ENCODE measurements at places on chromosomes 2 and 18.

- DNase-seq, result no peak
Observed at GRCh38 chr2:182067393-182067792, 81.7 kb downstream of the PPP1R1C start.

- DNase-seq, result no peak
Observed at GRCh38 chr2:237637429-237638135, 10.2 kb downstream of the LRRFIP1 start.

- no peak for DNase-seq
Observed at GRCh38 chr2:119707117-119708087, 28.4 kb downstream of the TMEM177 start.

GRCh38 chr18:8260827-8261226 lies 348.4 kb upstream of the RAB12 start:
- no peak for DNase-seq

DNA sequence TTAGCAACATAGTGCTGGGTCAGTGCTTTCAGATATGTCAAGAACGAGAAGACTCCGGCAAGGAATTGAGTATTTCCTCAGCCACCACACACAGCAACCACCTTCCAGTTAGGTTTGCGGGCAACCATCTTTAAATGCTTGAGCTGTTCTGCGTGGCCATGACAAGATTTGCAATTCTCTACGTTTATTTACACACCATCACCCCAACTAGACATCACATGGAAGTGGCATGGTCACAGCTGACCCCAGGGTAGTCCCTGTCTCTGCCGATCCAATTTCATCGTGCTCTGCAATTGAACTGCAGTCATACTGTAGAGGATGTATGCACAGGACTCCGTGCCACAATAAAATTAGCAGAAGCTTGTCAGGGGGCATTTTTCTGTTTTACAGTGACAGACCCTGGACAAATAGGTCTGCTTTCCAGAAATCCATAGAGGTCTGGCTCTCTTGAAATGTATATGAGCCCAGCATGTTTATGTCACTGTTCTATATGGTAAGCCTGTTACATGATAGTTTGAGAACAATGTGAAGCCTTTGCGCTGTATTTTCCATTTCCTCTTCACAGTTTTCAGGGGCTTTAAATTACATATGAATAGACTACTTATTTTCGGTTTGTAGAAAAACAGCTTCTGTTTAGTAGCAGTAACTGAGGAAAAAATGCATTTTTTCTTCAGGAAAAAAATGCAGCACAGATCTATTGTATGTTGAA lies 605.2 kb downstream of the NR4A2 start:
- no peak for DNase-seq

DNA sequence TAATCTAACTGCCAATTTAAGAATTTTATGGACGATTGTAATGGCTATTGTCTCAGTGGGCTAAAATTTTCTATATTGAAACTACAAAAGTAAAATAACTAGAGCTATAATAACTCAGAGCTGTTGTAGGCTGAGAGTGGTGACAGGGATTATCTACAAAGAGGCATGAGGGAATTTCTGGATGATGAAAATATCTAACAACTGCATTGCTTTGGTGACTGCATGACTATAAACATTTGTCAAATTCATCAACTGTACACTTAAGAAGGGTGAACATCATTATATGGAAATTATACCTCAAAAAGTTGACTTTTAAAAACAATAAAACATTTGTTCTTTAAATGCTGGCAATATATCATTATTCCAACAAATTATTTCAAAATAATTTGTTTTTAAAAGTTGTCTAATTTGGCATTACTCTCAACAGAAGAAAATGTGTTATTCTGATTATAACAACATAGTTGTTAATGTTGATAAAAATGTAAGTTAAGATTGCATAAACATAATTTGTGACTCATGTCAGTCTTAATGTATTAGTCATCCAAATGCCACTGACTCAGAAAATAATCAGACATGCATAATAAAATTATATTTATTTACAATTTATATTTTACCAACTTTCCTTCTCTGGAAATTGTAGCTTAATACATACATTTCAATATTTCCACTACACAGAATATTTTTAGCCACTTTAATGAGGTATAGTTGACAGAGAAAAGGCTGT lies 865.1 kb upstream of the VRK2 start:
- DNase-seq, result no peak

DNA sequence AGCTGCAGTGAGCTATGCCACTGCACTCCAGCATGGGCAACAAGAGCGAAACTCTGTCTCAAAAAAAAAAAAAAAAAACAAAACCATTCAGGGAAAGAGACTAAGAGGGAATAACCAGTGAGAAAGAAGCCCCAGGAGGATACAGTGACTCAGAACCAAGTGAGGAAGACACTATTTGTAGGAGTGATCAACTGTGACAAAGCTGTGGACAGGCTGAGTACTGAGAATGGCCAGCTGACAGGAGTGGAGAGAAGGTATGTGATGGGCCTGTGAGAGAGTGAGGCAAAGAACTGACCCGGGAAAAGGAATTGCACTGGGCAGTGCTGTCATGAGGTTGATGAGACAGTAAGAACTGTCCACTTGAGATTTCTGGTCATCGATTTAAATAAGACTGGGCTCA lies 6.7 kb upstream of the LCT start:
- no peak for DNase-seq
